ENCODE measurements at places on chromosomes 3 and 15.
A peak's percentile ranks its signal among the peaks of the same experiment; 100 is the strongest.

DNA sequence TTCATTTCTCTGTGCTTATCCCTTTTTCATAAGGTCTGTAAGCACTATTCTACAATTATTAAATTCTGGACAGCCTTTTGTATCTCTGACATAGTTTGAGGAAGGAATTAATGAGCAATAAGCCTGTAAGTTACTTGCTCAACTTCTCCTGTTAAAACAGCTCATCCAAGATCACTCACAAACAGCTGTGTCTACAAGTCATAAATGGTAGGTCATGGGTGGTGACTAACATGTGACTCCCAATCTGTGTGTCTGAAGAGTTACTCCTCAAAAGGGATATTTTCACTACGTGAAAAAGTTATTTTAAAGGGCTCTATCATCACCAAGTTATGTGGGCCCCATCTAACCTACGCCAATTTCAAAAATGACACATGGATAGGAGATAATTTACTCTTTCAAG is 145.2 kb upstream of the CBLB start:
- DNase-seq, result no peak

DNA sequence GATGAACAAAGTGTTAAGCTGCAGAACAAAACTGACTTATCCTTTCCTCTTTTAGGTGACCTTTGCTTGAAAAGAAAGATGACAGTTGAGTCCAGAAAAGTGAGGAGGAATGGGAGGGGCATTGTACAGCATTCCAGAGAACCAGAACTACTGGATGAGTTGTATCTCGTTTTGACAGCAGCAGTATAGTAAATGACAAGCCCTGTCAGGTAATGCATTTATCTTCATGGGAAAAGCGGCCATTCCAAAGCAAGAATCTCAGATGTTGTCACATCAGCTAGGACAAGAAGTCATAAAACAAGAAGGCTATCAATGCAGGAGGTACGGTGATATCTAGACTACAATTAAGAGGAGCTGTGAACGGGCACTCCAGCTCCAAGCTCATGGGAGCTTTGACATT is 421.5 kb downstream of the MAGI1 start:
- DNase-seq, result no peak

GRCh38 chr15:99618941-99619411 is 53.2 kb downstream of the MEF2A start:
- DNase-seq, result no peak

DNA sequence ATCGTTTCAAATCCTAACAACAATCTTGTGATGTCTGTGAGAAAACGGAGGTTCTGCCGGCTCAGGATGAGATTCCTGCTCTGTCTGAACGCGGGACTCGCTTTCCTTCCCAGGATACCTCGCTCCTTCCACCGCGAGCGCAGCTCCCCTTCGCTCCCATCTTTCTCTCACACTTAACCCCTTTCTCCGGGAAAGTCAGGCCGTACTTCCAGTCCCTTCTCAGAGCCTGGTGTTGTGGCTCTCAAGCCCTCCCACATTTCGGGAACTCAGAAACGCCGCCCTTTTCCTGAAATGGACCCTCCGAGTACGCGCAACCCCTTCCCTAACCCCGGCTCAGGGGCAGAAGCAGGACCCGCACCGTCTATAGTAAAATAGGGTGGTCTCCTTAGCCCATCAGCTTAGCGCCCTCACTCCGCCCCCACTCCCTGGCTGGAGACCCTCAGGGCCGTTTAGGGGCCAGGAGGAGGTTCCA is 378 bp upstream of the FEM1B start:
- DNase-seq, result peak; percentile 68

GRCh38 chr3:141737093-141737492 is 1.0 kb upstream of the RNF7 start:
- DNase-seq, result no peak

- no peak for DNase-seq
These were observed 249.1 kb downstream of the IL5RA start for GRCh38 chr3:2861120-2861519.

GRCh38 chr3:21670386-21670785 is 80.6 kb downstream of the ZNF385D start:
- no peak for DNase-seq

DNA sequence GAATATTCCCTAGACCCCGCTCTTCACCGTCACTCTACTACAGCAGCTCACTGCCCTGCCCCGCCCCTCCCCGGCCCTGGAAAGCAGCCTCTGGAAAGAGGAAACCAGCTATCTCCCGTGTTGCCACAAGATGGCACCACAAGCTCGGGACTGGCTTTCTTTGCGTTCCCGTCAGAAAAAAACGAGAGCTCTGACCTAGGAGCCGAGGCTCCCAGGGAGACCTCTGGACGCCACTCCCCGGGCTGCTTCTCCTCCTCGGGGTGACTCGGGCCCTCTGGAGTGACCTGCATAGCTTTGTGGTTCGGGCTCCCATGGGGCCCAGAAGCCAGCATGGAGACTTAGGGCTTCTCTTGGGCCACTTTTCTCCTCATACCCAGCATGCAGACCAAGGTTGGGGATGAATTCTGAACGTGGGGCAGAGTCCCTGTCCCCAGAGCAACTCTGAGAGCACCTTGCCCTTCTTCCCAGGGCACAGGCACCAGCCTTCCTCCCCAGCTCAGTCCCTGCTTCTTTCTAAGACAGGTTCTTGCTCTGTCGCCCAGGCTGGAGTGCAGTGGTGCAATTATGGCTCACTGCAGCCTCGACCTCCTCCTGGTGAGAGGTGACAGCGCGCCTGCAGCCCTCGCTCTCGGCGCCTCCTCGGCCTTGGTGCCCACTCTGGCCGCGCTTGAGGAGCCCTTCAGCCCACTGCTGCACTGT is 19.0 kb downstream of the STOML1 start:
- peak; percentile 94 for DNase-seq

GRCh38 chr3:38154033-38154494 is 11.3 kb upstream of the OXSR1 start:
- DNase-seq, result no peak

GRCh38 chr3:38011111-38011510 is 18.3 kb downstream of the PLCD1 start:
- DNase-seq, result no peak

DNA sequence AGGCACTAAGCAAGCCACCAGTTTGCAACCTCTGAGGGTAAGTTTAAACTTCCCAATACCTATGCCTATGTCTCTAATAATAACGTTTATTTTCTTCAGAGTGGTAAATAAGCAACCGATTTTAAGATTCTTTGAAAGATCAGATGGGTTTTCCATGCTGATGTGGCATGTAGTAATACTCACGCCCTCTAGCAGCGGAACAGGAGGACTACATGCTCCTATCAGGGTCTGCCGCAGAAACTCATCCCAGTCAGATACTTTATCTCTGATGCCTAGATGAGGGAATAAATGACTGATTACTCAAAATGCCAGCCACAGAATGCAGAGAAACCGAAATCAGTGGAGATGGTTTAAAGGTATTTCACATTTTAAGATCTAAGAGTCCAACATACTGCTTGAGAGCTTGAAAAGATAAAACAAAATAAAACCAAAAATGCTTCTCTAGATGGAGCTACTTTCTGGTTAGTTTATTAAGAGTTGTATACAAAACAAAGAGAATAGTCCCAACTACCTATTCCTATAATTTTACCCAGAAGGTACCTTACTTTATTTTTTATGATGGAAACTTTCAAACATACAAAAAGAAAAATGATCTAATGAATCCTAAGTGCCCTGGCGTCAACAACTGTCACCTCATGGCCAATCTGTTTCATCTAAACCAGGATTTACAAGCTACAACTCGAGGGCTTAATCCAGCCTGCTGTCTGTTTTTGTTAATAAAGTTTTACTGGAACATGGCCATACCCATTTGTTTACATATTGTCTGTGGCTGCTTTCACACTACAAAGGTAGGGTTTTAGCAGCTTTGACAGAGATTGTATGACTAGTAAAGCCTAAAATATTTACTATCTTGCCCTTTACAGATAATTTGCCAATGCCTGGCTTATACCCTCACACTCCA is 37.5 kb upstream of the STIMATE start:
- peak; percentile 69 for DNase-seq

DNA sequence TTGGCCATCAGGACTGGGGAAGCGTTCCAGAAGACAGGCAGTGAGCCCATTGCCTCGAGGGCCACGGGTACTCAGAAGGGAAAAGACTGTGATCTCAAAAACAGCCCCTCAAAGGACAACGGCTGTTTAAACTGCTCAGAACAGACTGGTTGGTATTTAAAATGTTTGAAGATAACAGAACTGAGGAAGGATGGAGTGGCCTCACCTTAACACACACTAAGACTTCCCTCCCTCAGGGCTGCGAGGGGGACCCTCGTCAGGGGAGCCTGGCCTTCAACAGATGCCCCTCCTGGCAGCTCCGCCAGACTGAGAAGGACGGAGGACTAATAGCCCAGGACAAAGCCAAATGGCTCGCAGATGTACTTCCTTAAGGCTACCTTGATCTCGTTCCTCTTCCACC is 2.6 kb downstream of the STIMATE start:
- no peak for DNase-seq
